AG09319 (cell line): ENCODE measurements at places on chromosomes 3 and 15.

DNA sequence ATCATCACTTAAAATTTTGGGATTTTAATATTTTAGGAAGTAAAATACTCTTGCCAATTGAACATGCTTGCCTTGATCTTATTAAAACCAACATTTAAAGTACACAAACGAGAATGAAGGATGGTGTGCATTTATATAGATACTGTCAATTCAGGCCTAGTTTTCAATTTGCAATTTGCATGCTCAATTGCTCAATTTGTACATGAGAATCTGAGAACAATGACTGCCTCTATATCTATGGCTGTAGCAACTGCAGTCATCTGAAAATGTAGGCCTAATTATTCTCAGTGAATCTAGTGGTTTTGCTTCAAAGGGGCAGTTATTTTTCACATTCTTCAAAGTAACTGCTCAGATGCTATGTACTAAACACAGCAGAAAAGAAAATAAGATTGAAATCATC, 18.8 kb downstream of the ZBBX start:
- DNase-seq = no peak

GRCh38 chr3:120355486-120355885, 6.3 kb upstream of the LRRC58 start:
- no peak for DNase-seq

GRCh38 chr3:48023377-48023776, 7.2 kb upstream of the MAP4 start:
- DNase-seq = no peak

DNA sequence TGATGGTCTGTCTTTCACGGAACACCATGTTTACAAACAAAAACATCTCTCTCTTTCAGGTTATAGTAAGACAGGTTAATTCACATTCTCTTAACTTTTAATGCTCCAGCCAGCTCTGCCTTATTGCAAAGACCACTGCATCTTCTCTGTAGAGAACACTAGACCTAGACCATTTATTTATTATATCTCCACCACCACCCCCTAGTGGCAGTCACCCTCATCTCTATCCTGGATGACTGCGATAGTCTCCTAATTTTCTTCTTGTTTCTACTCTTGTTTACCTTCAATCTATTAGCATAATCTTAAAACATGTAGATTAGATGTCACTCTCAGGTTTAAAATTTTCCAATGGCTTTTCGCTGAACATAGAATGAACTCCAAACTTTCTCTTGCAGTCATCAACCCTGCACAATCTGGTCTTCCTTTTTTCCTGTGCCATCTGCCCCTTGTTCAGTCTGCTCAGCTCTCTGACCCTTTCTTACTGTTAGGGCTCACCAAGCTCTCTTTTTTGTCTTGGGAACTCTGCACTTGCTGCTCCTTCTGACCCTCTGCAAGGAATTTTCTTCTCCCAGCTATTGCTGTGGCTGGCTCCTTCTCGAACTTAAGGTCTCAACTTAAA, 155.6 kb downstream of the SQOR start:
- DNase-seq = no peak

DNA sequence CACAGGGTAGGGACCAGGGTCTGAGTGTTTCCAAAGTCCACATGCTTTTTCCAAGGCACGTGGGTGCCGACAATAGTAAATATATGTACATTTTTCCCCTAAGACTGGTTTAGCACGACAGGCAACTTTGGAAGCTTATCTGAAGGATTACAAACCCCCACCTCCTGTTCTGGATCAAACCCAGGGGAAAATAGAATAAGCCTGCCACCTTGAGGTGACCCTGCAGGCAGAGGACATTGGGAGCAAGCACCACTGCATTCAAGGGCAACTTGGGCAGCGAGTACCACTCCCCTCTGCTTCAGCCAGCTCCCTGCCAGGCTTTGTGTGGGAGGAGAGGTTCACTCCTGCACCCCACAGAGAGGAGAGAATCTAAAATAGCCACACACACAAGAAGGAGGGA, 44.8 kb downstream of the KBTBD12 start:
- no peak for DNase-seq

DNA sequence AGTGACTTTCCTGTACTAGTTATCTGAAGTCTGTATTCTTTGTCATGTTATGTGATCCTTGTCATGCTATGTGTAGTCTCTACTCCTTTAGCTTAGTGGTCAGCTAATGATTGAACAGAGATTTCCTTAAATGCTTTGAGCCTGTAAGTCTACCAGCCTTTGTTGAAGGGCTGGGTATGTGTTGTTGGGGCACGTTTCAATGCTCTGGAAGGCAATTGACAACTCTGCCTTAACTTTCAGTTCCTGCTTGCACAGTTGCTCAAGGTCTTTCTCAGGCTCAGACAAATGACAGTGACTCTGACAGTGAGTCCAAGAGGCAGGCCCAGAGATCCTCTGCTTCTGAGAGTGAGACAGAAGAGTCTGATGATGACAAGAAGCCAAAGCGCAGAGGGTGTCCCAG, 89.3 kb downstream of the CHD2 start:
- DNase-seq = no peak
